ENCODE measurements at places on chromosomes 12 and 14. TPM values are rescaled to one million over a fixed set of nuclear protein-coding genes. Genes with fewer than 3 reads are reported as not detected.

- DNase-seq = no peak
These were observed 10.7 kb upstream of the SLC6A13 start for GRCh38 chr12:273382-273781.

GRCh38 chr14:46490238-46490685, 161.3 kb downstream of the RPL10L start:
- DNase-seq = no peak

DNA sequence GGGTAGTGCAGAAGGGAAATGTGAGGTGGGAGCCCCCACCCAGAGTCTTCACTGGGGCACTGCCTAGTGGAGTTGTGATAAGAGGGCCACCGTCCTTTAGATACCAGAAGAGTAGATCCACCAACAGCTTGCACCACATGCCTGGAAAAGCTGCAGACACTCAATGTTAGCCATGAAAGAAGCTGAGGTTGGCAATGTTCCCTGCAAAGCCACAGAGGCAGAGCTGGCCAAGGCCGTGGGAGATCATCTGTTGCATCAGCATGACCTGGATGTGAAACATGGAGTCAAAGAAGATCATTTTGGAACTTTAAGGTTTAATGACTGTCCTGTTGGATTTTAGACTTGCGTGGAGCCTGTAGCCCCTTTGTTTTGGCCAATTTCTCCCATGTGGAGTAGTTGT, 468.4 kb upstream of the FOXG1 start:
- no peak for DNase-seq

- no peak for DNase-seq
These were observed 64.7 kb downstream of the ZNF641 start for GRCh38 chr12:48285751-48286650.

Gene ZFHX2
- total RNA-seq = 5.1 TPM

- no peak for DNase-seq
These were observed 3.2 kb upstream of the C14orf180 start for GRCh38 chr14:104576232-104576969.

Gene ST8SIA1
- 9.1 TPM for total RNA-seq

DNA sequence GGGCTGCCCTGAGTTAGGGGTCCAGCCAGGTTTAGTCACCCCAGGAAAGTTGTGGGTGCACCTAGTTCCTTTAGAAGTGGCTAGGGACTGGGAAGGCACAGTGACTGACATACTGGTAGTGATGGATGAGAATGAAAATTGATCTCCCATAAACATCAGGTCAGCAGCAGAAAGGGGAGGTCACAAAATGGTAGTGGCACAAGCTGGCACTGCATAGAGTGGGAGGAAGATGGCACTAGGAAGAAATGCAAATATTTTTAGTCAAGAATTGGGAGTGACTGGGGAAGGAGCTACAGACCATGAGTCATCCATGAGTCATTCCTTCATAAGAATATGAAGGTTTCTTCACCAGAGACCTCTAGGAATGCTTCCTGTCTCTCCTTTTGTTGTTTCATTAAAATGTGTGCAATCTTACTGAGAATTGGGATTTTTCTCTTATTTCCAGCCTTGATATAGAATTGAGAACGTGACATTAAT, 198.3 kb upstream of the AMIGO2 start:
- DNase-seq = no peak

DNA sequence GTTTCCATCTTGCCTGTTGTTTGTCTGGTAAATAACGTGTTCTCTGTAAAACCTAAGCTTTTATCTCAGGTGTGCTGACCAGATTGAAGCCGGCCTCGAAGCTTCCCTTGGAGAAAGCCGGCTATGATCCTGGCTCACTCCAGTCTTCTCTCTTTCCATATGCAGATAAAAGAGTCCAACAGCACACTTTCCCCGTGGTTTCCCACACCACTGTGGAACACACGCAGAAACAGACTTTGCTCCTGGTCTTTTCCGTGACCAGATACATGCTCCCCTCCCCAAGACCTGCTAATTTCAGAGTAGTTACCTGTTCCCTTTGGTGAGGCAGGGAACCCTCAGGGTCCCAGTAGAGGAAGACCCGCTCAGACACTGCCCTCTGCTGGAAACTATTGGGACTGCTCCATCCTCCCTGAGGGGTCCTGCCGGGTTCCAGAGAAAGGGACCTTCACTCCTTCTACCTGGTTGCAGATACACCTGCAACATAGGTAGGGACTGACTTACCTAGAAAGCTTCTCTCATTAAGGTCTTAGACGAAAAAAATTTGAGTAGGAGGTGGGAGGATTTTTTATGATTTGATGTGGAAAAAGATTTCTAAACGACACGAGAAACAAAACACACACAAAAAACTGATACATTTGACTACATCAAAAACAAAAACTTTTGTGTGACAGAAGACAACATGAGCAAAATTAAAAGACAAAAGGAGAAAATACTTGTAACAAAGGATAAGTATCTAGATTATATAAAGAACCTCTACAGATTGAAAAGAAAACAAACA, 415.4 kb upstream of the CCDC196 start:
- no peak for DNase-seq

GRCh38 chr12:94811611-94812010, 161.3 kb upstream of the TMCC3 start:
- no peak for DNase-seq

Gene SIX4
- 2.9 TPM for total RNA-seq

Gene OR4E2
- total RNA-seq = not detected

DNA sequence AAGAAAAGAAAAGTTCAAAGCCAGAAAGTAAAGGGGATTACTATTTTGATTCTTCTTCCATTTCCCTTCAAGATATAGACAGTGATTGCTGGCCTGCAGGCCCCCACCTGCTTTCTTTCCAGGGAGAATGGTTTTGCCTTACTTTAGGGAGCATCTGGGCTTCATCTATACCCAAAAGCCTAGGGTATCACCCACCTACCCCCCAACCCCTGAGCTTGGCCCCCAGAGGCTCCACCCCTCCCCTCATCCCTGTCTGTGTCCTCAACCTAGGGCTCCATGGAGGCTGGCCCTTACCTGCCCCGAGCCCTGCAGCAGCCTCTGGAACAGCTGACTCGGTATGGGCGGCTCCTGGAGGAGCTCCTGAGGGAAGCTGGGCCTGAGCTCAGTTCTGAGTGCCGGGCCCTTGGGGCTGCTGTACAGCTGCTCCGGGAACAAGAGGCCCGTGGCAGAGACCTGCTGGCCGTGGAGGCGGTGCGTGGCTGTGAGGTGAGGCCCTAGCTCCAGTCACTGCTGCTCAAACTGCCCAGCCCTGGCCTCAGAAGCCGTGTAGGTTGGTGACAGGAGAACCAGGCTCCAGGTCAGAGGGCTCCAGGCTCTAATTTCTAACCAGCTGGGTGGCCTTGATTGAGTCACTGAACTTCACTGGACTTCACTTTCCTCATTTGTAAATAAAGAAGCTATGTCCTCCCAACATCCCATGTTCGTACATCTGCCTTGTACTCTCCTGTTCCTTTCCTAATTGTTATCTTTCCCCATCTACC, 13.6 kb downstream of the ARHGEF40 start:
- no peak for DNase-seq

DNA sequence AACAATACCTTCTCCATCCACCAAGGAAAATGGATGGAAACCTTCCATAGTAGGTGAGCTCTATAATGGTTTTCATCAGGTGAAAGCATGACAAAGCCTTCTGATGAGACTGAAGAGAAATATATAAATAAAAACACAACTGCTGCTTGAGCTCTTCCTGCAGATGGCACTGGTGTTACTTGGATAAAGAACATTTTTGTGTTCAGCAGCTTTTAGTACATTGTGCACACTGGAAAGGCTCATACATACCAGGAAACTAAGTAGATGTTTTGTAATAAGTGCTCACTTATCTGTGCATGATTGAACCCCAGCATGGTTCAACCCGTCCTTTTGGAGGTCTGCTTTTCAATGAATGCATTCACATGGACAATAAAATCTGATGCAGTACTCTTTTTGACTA, 357.3 kb upstream of the MIS18BP1 start:
- no peak for DNase-seq

- DNase-seq = no peak
These were observed 15.7 kb downstream of the CSRP2 start for GRCh38 chr12:76863005-76863670.

GRCh38 chr14:101207041-101207440, 303.5 kb upstream of the RTL1 start:
- no peak for DNase-seq

- peak; percentile 78 for DNase-seq
These were observed 1.5 kb upstream of the FBRSL1 start for GRCh38 chr12:132488127-132489077.

GRCh38 chr14:104519721-104520120, 59.8 kb upstream of the C14orf180 start:
- DNase-seq = no peak

Gene LTBR
- total RNA-seq = 122 TPM

DNA sequence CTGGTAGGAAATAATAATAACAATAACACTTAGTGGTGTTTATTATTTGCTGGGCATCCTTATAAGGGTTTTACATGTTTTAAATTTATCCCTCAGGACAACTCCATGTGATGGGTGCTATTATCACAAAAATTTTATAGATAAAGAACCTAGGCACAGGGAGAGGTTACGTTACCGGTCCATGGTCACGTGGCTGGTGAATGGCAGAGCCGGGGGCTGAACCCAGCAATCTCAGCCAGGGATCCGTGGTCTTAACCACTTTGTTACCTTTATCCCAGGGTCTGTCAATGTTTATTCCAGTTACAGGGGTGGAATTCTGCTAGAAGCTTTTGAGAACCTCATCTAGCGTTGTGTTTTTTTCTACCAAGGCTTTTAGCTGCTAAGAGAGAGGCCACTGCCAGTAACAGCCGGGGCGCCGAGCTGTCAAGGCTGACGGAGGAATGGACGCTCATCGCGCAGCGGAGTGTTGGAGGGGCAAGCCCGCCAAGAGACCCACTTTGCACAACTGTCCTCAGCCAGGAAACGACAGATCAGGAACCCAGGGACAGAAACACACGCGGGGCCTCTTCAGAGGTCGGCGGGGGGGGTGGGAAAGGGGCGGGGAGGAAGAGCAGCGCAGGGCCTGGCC, 418 bp downstream of the AMN1 start:
- DNase-seq = peak; percentile 66

Gene OAS3
- 65.8 TPM for total RNA-seq

DNA sequence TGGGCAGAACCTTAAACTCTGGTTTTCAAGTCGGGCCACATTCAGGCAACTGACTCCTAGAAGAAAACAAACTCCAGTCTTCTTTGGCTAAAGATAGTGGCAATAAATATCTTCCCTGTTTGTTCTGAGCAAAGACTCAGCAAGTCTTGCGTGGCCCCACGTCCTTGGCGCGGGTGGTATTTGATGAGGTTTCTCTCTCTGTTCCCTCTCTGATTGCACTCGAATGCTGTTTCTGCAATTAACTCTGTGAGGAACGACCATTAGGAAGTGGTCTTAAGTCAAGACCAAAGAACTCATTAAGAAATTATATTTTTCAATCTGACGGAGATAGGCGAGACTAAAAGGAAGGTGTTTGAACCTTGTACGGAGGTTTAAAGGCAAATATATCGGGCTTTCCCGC, 177.6 kb downstream of the TMEM132C start:
- DNase-seq = no peak

DNA sequence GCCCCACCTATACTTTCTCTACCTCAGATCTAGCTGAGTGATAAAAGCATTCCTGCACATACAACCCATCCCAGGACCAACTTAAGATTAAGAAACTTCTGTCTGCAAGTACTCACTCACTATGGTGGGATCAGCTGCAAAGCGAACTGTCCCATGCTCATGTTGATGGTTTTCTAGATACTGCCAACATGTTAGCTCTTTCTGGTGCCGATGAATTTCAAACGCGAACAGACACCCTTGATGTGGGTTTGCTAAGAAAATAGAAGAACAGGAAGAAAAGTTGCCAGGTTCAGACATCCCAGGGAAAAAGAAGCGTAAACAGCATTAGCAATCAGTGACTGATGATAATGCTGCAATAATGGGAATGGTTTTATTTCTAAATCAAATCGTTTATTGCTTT, 1.5 kb upstream of the SLC39A2 start:
- no peak for DNase-seq

DNA sequence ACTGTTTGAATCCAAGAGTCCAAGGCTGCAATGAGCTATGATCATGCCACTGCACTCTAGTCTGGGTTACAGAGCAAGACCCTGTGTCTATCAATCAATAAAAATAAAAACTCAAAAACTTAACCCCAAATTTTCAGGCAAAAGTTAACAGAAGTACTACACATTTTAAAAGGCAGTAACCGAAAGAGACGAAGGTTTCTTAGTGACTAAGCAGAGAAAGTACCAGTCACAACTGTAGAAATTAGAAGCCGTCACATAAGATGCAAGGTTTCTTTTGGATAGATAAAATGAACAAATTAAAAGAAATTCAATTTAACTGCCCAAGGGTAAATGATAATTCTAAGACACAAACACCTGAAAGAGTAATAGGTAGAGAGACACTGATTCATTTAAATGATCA, 103.5 kb downstream of the MED13L start:
- DNase-seq = no peak

- no peak for DNase-seq
These were observed 239.0 kb upstream of the ATP2B1 start for GRCh38 chr12:89947437-89948270.

DNA sequence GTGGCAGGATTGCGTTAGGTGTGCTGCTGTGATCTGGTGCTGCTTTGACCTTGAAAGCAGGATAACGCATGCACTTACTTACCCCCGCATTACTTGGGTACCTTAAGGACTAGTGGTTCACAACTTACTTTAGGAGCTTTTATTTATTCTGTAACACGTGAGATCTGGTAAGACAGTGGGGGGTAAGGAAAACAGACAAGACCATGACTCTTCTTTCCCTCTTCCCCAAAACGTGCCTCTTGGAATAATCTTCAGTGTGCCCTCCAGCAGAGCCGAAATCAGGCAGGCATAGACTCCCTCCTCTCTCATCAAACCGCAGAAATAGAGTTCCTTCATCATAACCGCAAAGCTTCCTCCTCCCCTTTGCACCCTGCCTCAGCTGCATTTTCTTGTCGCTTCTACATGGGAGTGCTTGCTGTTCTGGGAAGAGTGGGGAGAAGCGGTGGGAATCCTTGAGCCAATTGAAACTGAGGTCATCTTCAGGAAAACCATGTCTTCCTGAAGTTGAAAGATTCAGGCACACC, 43.4 kb downstream of the RAD52 start:
- DNase-seq = no peak

Gene RPGRIP1
- total RNA-seq = 1.1 TPM

DNA sequence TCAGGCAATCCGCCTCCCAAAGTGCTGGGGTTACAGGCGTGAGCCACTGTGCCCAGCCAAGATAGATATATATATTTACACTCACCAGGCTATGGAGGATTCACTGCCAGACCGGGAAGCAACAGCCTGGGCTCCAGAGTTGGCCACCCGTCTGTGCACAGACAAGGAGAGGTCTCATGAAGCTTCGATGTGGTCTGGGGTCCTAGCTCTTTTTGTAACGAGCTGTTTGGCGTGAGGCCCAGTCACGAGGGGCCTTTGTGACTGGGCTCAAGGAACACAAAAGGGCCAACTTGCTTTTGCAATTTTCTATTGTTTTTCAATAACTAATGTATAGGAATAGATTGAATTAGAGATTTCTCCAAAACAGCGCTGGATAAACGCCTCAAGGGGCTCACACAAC, 77.6 kb upstream of the EIF5 start:
- no peak for DNase-seq

GRCh38 chr14:69567563-69567962, 7.1 kb downstream of the CCDC177 start:
- DNase-seq = no peak

Gene GUCY2C
- not detected for total RNA-seq

Gene VEZT
- total RNA-seq = 64.2 TPM

GRCh38 chr12:116053479-116054200, 223.9 kb downstream of the MED13L start:
- DNase-seq = no peak

- peak; percentile 60 for DNase-seq
These were observed 4.1 kb downstream of the CLEC2D start for GRCh38 chr12:9673404-9674225.

Measured in lower lobe of right lung (tissue), 2 donors.